ENCODE measurements at places on chromosomes 12 and 14.

DNA sequence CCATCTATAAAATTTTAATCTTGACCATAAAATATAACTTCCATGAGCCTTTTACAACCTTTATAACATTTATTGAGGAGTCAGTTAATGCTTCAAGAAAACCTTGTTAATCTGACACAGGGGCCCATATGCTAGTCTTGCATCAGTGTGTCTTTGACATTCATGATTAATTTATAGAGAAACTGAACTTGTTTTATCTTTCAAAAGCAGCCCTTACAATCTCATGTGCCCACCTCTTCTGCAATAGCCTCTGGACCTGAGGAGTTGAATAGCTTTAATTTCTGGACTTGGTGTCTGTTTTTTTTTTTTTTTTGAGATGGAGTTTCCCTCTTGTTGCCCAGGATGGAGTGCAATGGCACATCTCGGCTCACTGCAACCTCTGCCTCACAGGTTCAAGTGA is 8.6 kb upstream of the LPCAT3 start:
- DNase-seq, result no peak

DNA sequence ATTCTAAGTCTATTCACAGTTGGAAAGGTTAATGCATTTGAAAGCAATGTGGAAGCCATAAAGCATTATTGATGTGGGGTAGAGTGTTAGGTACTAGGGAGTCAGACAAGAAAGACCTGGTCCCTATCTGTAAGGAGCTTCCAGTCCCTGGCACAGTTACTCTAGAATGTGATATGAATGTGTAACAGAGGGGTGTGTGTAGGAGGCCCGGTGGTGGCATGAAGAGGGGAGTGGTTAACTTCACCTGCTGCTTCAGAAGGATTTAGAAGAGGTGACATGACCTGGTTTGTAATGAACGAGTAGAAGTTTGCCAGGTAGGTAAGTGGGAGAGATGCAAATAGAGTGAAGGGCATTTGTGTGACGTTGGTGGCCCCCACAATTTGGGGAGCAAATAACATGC is 15.1 kb upstream of the GALNT6 start:
- no peak for DNase-seq

- no peak for DNase-seq
Observed at GRCh38 chr14:100410056-100410565, 87.0 kb downstream of the SLC25A47 start.

DNA sequence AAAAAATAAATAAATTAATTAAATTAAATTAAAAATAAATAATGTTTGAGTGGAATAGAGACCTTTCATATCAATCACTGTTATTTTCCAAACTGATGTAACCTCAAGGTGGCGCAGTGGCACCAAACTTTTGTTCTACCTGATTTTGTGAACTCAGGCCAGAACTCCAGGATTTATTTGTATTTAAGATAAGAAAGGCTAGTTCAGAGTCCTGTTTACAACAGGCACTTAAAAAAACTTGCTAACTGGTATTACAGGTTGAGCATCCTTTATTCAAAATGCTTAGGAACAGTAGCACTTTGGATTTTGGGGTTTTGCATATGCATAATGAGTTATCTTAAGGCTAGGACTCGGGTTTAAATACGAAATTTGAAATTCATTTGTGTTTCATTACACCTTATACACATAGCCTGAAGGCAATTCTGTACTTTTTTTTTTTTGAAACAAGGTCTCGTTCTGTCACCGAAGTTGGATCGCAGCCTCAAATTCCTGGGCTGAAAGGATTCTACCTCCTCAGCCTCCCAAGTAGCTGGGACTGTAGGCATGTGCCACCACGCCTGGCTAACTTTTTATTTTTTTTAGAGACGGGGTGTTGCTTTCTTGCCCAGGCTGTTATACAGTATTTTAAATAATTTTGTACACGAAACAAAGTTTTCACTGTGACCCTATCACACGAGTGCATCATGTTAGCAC is 32.4 kb downstream of the YY1 start:
- peak; percentile 43 for DNase-seq

DNA sequence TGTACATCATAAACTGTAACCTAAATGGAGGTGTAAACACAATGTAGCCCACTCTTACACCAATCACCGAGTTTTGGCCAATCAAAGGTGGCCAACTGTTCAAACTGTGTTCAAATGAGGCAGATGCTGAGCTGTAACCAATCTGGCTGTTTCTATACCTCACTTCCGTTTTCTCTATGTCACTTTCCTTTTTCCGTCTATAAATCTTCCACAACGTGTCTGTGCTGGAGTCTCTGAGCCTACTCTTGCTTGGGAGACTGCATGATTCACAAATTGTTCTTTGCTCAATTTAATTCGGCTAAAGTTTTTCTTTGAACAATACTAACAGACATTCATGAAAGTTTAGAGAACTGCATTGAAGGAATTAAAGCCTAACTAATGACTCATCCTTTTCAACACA is 547.1 kb upstream of the USP15 start:
- DNase-seq, result no peak

DNA sequence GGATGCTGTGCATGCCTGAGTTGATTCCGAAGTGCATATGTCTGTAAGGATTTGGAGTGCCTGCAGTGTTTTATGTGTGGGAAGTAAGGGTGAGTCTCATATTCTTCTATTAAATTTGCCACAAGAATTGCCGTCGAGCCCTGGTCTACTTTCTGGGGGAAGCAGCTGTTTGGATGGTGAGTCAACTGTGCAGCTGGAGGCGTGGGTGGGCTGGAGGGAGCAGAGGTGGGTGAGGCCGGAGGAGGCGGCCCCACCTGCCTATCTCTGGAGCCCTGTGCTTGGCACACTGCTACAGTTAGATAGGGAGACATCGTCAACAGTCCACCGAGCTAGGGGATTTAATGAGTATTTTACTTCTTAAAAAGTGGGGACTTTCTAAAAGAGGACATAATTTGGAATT is 9.7 kb downstream of the GLRX5 start:
- DNase-seq, result no peak

- peak; percentile 80 for DNase-seq
Observed at GRCh38 chr12:124767066-124767821, 96.4 kb downstream of the SCARB1 start.

DNA sequence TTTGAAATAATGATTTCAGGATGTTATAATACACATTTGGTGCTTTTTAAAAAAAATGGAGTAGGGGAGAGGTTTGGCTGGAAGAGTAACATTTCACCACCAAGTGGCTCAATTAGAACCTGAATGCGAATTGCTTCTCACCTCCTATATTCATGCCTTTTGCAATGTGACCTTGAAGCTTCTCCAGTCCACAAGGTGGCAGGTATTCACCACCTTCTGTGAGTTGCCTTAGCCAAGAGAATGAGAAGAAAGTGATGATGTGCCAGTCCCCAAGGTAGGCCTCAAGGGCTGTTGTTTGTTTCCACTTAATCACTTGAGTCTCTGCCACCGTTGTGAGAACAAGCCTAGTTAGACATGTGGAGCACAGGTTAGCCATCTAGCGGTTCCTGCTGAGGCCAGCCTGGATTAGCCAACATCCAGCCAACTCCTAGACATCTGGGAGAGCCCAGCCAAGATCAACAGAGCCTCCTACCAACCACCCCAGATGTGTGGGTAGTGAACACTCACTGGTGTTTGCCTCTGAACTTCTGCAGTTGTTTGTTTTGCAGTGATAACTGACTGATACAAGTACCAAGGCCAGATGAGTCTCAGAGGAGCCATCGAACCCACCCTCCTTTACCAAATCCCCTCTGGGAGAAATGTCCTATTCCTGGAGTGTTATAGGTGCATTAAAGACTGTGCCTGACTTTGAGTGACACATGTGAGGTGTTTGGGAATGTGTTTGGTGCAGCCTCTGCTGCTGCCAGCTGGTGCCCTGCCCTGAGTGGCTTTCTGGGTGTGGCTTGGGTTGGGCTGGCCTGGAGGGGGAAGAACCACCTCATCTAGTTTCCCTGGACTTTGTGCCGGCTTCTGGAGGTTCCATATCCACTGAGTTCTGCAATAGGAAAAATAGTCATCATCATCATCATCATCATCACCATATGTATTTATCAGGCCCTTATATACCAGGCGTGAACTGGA is 132.5 kb upstream of the RFLNA start:
- DNase-seq, result peak; percentile 42

- DNase-seq, result peak; percentile 91
Observed at GRCh38 chr12:124296295-124296915, 1.5 kb downstream of the RFLNA start.
